ENCODE measurements at places on chromosomes 1 and 21. TPM values are rescaled to one million over a fixed set of nuclear protein-coding genes. Genes with fewer than 3 reads are reported as not detected.

DNA sequence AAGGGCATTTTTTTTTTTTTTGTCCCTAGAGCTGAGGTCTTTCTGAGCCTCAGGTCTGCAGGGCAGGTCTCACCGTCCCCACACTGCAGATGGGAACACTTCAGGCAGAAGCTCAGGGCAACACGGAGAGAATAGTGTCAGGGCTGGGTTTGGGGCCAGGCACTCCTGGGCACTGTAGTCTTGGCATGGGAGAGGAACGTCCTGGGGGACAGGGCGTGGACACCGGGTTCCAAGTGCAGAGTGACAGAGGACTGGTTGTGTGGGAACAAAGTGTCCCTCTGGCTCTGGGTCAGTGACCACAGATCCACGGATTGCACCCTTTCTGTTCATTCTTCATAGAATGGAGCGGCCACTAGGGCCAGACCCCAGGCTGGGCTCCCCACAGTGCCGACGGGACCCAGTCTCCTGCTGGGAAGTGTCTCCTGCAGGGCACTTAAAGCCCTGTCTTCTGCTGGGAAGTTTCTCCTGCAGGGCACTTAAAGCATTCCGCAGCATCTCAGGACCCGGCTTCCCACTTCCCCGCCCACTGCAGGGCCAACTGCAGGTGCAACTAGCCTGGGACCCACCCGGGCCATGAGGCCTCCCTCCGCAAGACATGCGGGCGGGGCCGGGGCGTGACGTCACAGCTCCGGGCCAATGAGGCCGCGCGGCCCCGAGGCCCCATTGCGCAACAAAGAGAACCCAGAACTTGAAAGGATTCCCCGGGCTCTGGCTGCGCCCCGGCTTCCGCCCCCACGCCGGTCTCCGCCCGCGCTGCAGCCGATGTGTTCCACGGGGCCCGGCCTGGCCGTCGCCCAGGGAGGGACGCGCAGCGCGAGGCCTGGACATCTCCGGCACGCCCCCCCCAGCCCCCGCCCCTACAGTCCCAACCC is 1.2 kb downstream of the GPR153 start:
- DNase-seq = peak; percentile 85

The SPRR2G gene
- total RNA-seq = not detected

The MROH9 gene
- not detected for total RNA-seq

The GJA8 gene
- not detected for total RNA-seq

The FCGR1A gene
- 1.1 TPM for total RNA-seq

DNA sequence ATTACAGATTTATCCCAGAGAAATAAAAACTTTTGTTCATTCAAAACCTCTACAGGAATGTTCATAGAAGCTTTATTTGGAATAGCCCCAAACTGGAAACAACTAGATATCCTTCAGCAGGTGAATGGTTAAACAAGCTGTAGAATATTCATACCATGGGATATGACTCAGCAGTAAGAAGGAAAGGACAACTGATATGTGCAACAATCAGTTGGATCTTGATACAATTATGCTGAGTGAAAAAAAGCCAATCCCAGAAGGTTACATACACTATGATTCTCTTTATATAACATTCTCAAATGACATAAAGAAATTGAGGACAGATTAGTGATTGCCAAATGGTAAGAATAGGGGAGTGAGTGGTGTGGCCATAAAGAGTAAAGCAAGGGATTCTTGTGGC is 376.7 kb downstream of the S1PR1 start:
- no peak for DNase-seq

The UCK2 gene
- 8.5 TPM for total RNA-seq

The DNM3 gene
- total RNA-seq = 2.5 TPM

The C1orf116 gene
- total RNA-seq = 0.70 TPM

The ITLN2 gene
- total RNA-seq = not detected

- no peak for DNase-seq
These were observed 219.3 kb upstream of the GREM2 start for GRCh38 chr1:240831191-240831631.

DNA sequence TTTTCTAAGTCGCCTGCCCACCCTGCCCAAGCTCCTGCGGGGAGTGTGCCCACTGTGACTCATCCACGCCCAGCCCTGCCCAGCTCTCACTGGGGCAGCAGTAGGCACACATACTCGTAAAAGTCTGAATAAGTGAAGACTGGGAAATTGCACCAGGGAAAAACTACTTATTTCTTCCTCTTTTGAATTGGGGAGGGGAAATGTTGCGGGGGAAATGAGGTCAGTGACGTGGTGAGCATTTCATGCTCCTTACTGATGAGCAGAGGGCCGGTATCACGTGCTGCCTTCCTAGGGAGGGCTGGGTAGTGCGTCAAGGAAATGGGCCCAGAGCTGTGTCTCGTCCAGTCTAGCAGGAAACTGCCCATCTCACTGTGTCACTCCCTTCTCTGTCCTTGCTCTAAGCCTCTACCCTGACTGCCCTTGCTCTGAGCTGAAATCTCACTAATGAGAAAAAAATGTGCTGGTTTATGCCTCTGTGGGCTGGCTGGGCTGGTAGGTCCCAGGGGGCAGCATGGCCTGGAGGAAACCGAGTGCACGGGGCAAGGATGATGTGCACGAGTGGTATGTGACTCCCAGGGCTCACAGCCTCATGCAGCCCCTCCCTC is 13.5 kb upstream of the TNFRSF1B start:
- DNase-seq = peak; percentile 63

GRCh38 chr1:9910076-9910422 is at the start of gene CTNNBIP1:
Gene CTNNBIP1, minus strand, starts transcription at chr1:9910269. Its CDS starts 38,205 bp downstream, at chr1:9872064.
- DNase-seq = no peak

The CD1E gene
- not detected for total RNA-seq

DNA sequence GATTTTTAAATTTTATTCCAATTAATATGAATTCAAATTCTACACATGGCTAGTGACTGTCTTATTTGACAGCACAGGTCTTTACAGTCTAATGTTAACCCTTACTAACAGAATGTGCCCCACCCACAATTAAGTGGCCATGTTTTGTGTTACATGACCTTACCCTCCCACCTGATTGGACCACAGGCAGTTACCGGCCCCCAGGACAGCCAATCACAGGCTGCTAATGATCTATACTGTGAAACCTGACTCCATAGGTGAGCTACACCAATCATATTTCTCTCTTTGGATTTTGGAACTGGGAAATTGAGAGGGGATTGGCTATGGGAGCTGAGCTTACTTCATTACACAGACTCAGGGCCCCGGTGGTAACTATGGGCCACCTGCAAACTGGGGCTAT is 27.5 kb downstream of the ZP4 start:
- DNase-seq = no peak

DNA sequence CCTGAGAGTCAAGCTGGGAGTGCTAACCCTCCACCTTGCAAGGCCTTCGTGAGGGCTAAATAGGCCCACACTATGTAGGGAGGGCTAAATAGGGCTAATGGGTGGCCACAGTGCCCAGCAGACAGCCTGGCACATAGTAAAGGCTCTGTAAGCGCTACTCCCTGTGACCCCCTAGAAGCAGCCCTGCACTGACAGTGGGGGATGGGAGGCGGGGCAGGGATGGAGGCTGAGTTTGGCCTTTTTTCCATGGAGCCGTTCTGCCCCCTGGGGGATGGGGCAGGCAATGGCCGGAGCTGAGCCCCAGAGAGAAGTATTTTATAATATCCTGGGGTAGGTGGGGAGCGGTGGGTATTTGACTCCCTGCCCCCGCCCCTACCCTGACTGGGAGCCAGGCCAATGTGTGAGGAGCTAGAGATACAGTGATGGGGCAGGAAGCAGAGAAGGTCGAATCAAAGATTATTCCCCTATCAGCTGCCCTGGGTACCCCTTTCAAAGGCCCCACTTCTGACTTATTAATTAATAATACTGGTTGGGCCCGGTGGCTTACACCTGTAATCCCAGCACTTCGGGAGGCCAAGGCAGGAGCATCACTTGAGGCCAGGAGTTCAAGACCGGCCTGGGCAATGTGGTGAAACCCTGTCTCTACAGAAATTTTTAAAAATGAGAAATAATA is 42.3 kb downstream of the LACTBL1 start:
- peak; percentile 48 for DNase-seq

The CRABP2 gene
- 0.25 TPM for total RNA-seq

DNA sequence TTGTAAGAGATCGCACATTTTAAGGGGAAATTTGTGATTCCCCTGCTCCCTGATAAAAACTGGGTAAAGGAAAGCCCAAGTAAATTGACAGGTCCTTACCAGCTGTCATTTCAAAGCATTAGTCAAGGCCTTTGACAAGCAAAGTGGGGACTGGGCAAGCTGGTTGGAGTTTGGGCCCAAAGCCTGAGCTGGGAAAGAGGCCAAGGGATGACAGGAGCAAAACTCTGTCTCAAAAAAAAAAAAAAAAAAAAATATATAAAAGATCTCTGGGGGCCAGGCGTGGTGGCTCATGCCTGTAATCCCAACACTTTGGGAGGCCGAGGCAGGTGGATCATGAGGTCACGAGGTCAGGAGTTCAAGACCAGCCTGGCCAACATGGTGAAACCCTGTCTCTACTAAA is 36.9 kb downstream of the SLC2A1 start:
- DNase-seq = no peak

The ADAM30 gene
- not detected for total RNA-seq

- DNase-seq = no peak
These were observed 2.2 kb downstream of the OR10Z1 start for GRCh38 chr1:158607296-158607695.

DNA sequence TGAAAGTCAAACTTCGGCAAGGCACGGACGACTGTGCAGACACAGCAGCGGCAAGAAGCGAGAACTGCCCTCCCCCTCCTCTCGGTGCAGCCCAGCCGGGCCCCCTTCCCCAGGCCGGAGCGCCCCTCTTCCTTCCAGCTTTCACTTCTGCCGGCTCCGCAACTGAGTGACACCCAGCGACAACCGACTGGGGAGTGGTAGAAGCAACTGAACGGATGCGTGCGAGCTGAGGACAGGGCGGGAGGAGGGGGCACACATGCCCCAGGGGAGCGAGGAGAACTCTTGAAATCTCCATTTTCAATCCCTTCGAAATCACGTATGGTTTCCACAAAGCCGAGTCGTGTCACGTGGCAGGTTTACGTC is 146.6 kb downstream of the PGBD5 start:
- no peak for DNase-seq

The KRTAP19-8 gene
- total RNA-seq = not detected

The TLCD4 gene
- 72.2 TPM for total RNA-seq

GRCh38 chr1:244164511-244164890 is 113.4 kb downstream of the ZBTB18 start:
- DNase-seq = no peak

- no peak for DNase-seq
These were observed 56.1 kb downstream of the SWT1 start for GRCh38 chr1:185213091-185213490.

DNA sequence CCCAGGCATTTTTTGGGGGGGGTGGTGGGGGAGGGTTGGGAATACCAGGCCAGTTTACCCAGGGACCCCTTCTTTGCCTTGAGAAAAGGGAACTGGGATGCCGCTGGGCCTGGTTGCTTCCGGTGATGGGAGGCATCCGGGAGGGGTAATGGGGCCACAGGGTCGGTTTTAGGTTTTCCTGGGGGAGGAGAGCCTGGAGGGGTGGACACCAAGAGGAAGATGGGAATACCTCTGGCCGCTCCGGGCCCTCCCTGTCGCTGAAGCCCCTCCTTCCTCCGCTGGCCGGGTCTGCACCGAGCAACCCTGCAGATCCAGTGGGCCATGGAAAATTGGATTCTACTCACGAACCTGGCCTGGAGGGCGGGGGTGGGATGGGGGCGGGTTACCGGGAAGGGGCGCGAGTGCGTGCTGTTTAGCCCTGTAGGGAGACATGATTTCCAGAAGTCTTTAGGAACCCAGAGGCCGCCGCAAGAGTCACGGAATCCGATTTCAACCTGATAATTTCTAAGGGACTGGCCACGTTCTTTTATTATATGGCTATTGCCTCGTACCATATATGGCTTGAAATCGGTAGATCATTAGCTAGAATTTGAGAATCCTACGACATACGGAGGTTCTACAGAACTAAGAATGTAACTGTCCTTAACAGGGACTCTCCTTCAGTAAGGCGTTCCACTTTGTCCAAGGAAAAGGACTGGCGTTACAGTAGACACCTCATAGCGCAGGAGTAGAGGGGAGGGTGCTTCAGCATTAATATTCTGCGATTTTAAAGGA is 749 bp downstream of the AKIRIN1 start:
- peak; percentile 28 for DNase-seq

- DNase-seq = no peak
These were observed 30.8 kb upstream of the ZNF648 start for GRCh38 chr1:182092336-182092735.

- peak; percentile 47 for DNase-seq
These were observed 20.5 kb upstream of the CAPZB start for GRCh38 chr1:19505693-19506457.

All from heart right ventricle (tissue), 16 donors.